ENCODE measurements at places on chromosomes 7 and 10. TPM values are rescaled to one million over a fixed set of nuclear protein-coding genes. Genes with fewer than 3 reads are reported as not detected.

HOXA3 gene
- polyA plus RNA-seq = 0.07 TPM

CFTR gene
- not detected for polyA plus RNA-seq

MNX1 gene
- not detected for polyA plus RNA-seq

TMEM178B gene
- 0.23 TPM for polyA plus RNA-seq

SPAG6 gene
- not detected for polyA plus RNA-seq

GRK5 gene
- polyA plus RNA-seq = 10.6 TPM

LIPK gene
- not detected for polyA plus RNA-seq

CCL24 gene
- polyA plus RNA-seq = not detected

UCMA gene
- not detected for polyA plus RNA-seq

DNA sequence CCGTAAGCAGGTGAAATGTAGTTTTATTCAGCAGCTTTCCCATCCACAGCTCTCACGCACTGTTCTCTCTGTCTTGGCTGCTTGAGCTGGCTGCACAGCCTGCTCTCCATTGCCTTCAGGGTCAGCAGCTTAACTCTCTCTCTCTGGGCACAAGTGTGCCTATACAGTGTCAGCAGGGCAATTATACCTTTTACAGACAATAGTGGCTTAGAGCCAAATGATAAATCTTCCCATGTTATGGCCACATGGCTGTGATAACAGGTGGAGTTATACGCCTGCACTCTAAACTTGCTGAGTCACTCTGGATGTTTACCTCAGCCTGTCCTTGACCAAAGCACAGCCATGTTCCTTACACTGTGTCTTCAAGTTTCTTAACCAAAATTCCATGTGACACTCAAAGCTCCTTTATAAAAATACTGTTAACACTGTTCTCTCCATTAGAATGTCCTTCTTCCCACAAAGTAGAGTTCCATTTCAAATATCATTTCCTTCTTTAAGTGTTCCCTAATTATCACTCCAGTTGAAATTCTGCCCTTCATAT is 6.1 kb downstream of the RNF133 start:
- no peak overlapping the region for H3K4me3 ChIP-seq
- H3K27me3 ChIP-seq = no peaks in the 10 kb centered on the region
- DNase-seq = no peak
- no peaks in the 10 kb centered on the region for H3K36me3 ChIP-seq
- no peaks in the 10 kb centered on the region for H3K4me1 ChIP-seq

DNA sequence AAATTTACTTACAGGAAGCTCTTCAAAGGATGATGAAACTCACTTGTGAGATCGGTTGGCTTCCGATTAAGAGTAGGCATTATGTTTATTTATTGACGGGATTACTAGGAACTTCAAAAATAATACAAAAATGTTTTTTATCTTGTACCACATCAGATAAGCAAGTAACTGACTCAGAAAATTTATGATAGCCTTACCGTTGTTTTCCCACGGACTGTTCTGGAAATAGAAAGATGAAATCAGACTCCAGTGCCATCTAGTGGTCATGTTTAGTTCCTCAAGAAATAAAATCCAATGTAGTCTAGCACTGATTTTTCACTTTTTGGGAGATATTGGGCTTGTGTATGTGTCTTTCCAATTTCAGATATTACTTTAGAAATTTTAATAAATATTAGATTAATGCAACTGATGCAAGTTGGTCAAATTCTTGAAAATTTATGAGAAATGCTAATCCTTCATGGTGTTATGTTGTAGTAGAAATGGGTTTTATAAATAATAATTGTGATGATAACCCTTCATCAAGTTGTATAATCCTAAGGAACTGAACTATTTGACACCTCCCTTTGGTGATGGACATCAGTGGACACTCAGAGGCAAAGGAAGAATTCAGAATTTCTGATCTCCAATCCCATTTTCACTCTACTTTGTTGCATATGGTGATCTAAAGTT is 168.8 kb downstream of the TMEM26 start:
- peak; percentile 40 for DNase-seq
- no peak overlapping the region for H3K4me3 ChIP-seq
- no peaks in the 10 kb centered on the region for H3K36me3 ChIP-seq
- no peaks in the 10 kb centered on the region for H3K27me3 ChIP-seq
- no peak overlapping the region for H3K27ac ChIP-seq
- H3K4me1 ChIP-seq = peaks cover 19% of the 10 kb centered on the region

- H3K27me3 ChIP-seq = peaks cover 13% of the 10 kb centered on the region
- no peaks in the 10 kb centered on the region for H3K36me3 ChIP-seq
- H3K27ac ChIP-seq = no peak within 1 kb of the TSS
- H3K4me3 ChIP-seq = no peak within 1 kb of the TSS
Measured at GRCh38 chr10:25174461-25175230, at the start of gene GPR158. GPR158 (plus strand) TSS chr10:25175001; CDS start chr10:25175421, 420 bp downstream.

GRCh38 chr10:72694476-72695369 is 2.8 kb downstream of the MCU start:
- DNase-seq = no peak
- no peak overlapping the region for H3K4me3 ChIP-seq
- H3K36me3 ChIP-seq = no peaks in the 10 kb centered on the region
- H3K27me3 ChIP-seq = no peaks in the 10 kb centered on the region

DNA sequence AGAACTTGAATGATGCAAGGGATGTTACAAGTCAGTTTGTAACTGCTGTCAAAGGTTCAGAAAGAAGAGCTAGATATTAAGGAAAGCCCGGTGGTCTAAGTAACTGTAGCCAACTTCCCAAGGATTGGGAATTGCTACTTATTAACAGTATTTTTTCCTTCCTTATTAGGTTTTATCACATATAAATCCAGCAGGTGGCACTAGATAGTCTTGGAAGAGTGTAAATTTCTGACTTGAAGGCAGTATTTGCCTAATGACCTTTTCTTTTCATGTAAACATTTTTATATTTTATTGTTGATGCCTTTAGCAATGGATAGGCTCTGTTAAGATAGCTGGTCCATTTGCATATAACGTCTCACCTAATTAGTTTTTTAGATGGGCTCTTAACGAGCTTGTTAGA is 51.2 kb downstream of the ANLN start:
- no peaks in the 10 kb centered on the region for H3K4me1 ChIP-seq
- no peak overlapping the region for H3K27ac ChIP-seq
- no peaks in the 10 kb centered on the region for H3K27me3 ChIP-seq
- DNase-seq = peak; percentile 9
- no peaks in the 10 kb centered on the region for H3K36me3 ChIP-seq
- H3K4me3 ChIP-seq = no peak overlapping the region

DNA sequence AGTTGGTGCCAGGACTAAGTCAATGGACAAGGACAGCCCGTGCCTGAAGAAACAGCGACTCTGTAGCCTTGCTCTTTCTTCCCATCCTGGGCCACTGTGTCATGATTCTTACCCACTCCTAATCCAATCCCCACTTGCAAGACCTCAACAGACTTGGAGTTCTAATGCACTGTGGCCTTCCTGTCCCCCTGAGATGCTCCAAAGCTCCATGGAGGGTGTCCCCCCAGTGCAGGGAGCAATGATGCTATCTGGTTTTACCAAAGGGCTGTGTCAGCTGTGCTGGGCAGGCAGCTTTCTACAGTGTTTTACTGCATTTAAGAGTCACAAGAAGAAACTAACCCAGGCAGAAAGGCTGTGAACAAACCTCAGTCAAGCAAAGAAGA is 108.1 kb downstream of the PRKAG2 start:
- H3K27me3 ChIP-seq = no peaks in the 10 kb centered on the region
- DNase-seq = no peak
- H3K4me1 ChIP-seq = peaks cover 36% of the 10 kb centered on the region
- no peaks in the 10 kb centered on the region for H3K36me3 ChIP-seq
- H3K27ac ChIP-seq = peak overlapping the region; percentile 30

- H3K27me3 ChIP-seq = no peaks in the 10 kb centered on the region
- no peak overlapping the region for H3K4me3 ChIP-seq
- peaks cover 15% of the 10 kb centered on the region for H3K4me1 ChIP-seq
- DNase-seq = no peak
- H3K27ac ChIP-seq = no peak overlapping the region
- no peaks in the 10 kb centered on the region for H3K36me3 ChIP-seq
Measured at GRCh38 chr7:39594988-39595620, 28.3 kb upstream of the RALA start.

DNA sequence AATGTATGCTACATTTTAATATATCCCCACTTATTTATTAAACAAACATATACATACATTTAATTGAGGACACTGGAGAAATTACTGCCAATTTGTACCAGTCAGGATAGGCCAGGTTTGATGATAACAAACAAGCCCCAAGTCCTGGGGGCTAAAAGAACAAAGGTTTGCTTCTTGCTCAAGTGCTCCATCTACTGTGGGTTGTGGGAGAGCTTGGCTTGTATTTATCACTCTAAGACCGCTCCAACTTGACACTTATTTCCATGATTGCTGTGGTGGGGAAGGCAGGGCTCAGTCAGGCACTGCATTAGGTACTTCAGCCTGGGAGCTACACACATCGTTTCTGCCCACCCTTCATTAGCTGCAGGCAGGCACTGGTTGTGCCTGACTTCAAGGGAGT is 136.6 kb upstream of the ZNF32 start:
- H3K4me1 ChIP-seq = peaks cover 13% of the 10 kb centered on the region
- no peak overlapping the region for H3K4me3 ChIP-seq
- no peaks in the 10 kb centered on the region for H3K36me3 ChIP-seq
- no peaks in the 10 kb centered on the region for H3K27me3 ChIP-seq
- H3K27ac ChIP-seq = no peak overlapping the region

GRCh38 chr7:38432671-38433070 is 159.2 kb upstream of the TARP start:
- DNase-seq = no peak
- H3K4me1 ChIP-seq = peaks cover 15% of the 10 kb centered on the region
- H3K27ac ChIP-seq = no peak overlapping the region

GRCh38 chr10:43225787-43226153 is 41.1 kb downstream of the RASGEF1A start:
- H3K27ac ChIP-seq = no peak overlapping the region
- no peak for DNase-seq
- peaks cover 39% of the 10 kb centered on the region for H3K4me1 ChIP-seq
- H3K27me3 ChIP-seq = no peaks in the 10 kb centered on the region

DNA sequence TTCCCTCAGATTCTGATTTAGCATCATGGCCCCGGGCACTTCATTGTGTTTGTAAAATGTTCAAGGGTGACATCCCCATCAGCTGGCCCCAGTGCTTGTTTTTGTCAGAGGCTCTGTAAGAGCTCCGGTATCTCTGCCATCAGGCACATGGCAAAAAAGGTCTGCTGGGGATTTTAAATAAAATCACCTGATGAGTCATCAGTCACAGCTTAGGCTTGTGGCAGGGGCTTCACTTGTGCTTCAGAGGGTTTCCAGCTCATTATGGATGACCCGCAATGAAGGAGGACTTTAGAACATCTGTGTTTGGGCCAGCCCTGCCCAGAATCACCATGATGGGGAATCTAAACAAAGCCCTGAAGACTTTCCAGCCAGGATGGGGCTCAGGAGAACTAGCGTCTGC is 259.9 kb downstream of the ZEB1 start:
- no peak for DNase-seq
- H3K4me3 ChIP-seq = no peak overlapping the region
- no peaks in the 10 kb centered on the region for H3K4me1 ChIP-seq

- H3K27me3 ChIP-seq = no peaks in the 10 kb centered on the region
- no peaks in the 10 kb centered on the region for H3K4me1 ChIP-seq
- H3K36me3 ChIP-seq = peaks cover 5% of the 10 kb centered on the region
- H3K27ac ChIP-seq = no peak overlapping the region
- no peak overlapping the region for H3K4me3 ChIP-seq
Measured at GRCh38 chr7:37081436-37081835, 357.1 kb upstream of the AOAH start.

DNA sequence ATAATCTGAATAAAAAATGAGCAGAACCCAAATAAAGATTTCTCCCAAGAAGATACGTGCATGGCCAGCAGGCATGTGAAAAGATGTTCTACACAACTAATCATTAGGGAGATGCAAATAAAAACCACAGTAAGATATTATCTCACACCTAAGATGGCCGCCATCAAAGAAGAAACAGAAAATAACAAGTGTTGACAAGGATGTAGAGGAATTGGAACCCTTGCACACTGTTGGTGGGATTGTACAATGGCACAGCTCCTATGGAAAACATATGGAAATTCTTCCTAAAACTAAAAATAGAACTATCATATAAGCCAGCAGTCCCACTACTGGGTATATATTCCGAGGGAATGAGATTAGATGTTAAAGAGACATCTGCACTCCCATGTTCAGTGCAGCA is 60.2 kb downstream of the R3HCC1L start:
- no peak overlapping the region for H3K27ac ChIP-seq
- no peak for DNase-seq
- no peaks in the 10 kb centered on the region for H3K4me1 ChIP-seq
- no peaks in the 10 kb centered on the region for H3K36me3 ChIP-seq
- H3K27me3 ChIP-seq = no peaks in the 10 kb centered on the region
- H3K4me3 ChIP-seq = no peak overlapping the region

DNA sequence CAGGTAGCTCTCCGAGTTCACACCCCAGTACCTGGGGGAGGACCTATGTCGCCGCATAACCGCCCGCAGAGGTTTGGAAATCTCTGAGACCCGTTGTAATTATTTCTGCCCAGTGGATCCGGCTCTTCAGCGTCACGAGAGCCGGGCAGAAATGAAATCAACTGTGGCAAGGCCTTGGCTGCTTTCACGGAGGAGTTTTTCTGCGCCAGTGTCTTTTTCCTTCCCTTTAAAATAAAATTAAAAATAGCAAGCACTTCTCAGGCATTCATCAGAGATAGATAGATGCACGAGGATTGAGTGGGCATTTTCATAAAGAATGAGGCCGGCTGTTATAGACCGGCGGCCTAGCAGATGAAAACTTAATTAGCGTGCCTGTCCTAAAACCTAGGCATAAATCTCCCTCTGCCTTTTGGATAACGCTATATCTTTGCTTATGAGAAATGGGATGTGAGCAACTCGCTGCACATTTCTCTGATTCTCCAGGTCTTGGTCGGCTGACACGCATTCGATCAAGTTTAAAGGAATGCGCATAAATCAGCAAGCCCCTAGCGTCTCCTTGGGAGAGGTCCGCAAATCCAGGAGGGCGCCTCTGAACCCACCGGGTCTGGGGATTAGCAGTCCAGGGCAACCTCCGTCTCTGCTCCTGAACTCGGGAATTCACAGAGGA is 6.4 kb downstream of the HOXA13 start:
- H3K36me3 ChIP-seq = no peaks in the 10 kb centered on the region
- no peak overlapping the region for H3K4me3 ChIP-seq
- H3K27ac ChIP-seq = no peak overlapping the region
- H3K27me3 ChIP-seq = peaks cover 86% of the 10 kb centered on the region

DNA sequence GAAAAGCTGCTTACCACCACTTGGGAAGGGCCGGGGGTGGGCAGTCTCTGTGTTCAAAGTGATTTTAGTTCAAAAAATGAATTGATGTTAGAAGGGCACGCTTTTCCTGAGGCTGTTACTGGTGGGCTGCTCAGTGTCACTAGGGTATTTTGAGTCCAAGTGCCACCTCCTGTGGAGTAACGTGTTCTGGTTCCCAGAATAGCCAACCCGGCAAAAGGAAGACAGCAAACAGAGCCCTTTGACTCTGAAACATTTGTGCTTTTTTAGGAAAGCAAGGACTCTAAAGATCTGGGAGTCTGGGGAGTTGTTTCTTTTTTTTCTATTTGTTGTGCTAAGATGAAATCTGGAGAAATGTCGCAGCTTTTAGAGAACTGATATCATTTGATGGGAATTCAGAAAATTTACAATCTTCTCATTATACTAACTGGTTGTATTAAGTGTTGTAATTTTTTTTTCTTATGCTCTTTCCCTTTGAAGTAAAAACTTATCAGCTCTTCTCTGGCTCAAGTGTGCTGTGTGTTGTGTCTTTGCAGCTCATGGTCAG is 66.2 kb downstream of the MKX start:
- H3K36me3 ChIP-seq = no peaks in the 10 kb centered on the region
- no peak overlapping the region for H3K27ac ChIP-seq
- H3K4me3 ChIP-seq = no peak overlapping the region
- no peaks in the 10 kb centered on the region for H3K4me1 ChIP-seq
- DNase-seq = no peak
- H3K27me3 ChIP-seq = no peaks in the 10 kb centered on the region

Measured in CD4-positive, alpha-beta memory T cell (primary cell).